ENCODE measurements at places on chromosomes 16 and 17. TPM values are rescaled to one million over a fixed set of nuclear protein-coding genes. Genes with fewer than 3 reads are reported as not detected.

GRCh38 chr17:56111706-56112485, 41.4 kb upstream of the ANKFN1 start:
- no peaks in the 10 kb centered on the region for H3K4me1 ChIP-seq
- H3K36me3 ChIP-seq = no peaks in the 10 kb centered on the region
- H3K4me3 ChIP-seq = no peak overlapping the region
- no peak for DNase-seq
- no peak overlapping the region for H3K27ac ChIP-seq

- peaks cover 53% of the 10 kb centered on the region for H3K36me3 ChIP-seq
- H3K4me3 ChIP-seq = no peak overlapping the region
- no peaks in the 10 kb centered on the region for H3K27me3 ChIP-seq
- peaks cover 14% of the 10 kb centered on the region for H3K4me1 ChIP-seq
Measured at GRCh38 chr16:48335961-48336360, 49.3 kb downstream of the SIAH1 start.

- H3K4me3 ChIP-seq = no peak overlapping the region
- H3K4me1 ChIP-seq = no peaks in the 10 kb centered on the region
- H3K27me3 ChIP-seq = no peaks in the 10 kb centered on the region
Measured at GRCh38 chr16:58644765-58645487, 15.3 kb upstream of the CNOT1 start.

The RNF112 gene
- total RNA-seq = 1.6 TPM
